ENCODE measurements at places on chromosomes 16 and 17.

GRCh38 chr16:60419859-60420258, 1616.4 kb downstream of the CDH8 start:
- DNase-seq = no peak

- DNase-seq = no peak
Measured at GRCh38 chr16:22091721-22092120, 620 bp upstream of the VWA3A start.

GRCh38 chr17:65115839-65116238, 21.3 kb upstream of the RGS9 start:
- no peak for DNase-seq

GRCh38 chr17:8041249-8041928, 2.5 kb downstream of the ALOX15B start:
- DNase-seq = peak; percentile 54

DNA sequence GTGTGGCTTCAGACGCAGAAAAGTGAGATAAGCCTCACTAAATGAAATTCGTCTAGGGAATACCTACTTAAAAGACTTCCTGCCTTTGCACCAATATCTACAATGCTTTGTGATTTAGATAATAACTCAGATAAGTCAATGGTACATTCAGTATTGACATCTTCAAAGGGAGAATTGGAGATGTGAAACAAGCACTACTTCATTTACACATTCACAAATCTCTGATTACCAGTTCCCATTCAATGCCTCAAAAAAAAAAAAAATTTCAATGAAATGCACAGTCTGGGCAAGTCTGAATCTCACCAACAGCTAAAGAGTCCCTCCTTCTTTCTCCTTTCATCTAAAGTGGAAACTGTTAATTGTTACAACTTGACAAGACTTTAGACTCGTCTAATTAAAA, 3.7 kb downstream of the PHF12 start:
- no peak for DNase-seq

DNA sequence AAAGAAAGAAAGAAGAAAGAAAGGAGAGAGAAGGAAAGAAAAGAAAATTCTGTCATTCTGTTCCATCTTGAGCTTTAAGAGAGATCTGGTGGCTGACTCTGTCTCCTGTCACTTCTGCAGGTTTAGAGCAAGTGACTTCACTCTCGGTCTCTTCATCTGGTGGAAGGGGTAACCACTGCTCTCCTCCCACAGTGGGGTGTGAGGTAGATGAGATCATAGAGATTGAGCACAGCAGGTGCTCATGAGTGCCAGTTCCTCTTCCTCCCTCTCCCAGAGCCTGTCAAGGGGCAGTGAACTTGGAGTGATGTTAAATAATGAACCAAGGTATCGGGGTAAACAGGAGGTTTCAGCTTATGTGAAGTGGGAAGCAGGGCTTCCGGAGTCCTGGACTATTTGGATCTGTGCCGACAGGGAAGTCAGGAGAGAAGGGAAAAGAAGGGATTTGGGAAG, 47.7 kb downstream of the BEAN1 start:
- peak; percentile 46 for DNase-seq

DNA sequence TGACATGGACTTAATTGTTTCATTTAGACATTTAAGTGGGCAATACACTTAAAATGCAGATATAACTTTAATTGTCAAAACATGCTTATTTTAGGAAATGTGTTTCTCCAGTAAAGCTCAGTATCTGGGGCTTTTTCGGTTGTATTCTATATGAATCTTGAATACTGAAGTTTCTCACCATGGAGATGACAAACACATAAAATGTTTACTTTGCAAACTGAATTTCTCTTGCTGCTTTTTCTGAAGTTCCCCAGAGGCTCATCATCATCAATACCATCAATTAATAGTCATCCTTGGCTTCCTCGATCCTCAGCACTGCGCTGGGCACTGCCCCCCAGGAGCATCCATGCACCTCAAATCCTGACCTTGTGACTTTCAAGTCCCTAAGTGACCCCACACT, 227.3 kb downstream of the WWOX start:
- no peak for DNase-seq

GRCh38 chr17:1628856-1629503, 346 bp upstream of the SLC43A2 start:
- DNase-seq = peak; percentile 91

DNA sequence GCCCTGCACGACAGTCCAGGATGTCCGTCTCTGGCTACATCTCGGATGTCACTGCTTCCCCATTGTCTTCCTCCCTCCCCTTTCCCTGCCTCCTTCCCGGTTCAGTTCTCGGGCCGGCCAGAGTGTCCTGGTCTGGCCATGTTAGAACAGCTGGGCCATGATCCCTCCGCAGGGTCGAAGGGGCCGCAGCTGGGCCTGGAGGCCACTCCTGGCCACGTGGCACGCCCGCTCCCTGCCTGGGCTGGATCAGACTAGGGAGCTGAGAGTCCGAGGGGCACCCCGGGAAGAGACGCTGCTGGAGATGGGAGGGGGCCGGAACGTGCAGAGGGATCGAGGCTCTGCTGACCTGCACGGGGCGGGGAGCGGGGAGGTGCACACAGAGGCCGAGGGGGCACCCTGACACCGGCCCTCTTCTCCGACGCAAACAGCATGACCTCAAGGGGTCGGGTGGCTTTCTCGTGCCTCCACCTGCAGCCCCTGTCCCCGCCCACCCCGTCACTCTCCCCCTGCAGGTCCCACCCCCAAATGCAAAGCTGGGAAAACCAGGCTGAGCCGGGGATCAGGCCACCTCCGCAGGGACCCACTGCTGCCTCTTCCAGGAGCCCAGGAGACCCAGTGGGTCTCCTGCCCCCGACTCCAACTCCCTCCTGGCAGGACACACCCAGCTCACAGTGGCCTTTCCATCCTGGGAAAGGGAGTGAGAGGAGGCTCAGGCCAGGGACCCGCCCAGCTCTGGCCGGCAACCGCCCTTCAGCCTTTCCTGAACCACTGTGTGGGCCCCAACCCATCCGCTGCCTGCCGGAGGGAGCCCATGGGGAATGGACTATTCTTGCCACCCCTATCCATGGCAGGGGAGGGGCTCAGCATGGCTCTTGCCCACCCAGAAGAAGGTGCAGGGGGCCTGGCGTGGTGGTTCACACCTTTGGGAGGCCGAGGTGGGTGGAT, 38.5 kb downstream of the CTU2 start:
- no peak for DNase-seq

- DNase-seq = no peak
Measured at GRCh38 chr16:11159282-11159681, 96.7 kb downstream of the SOCS1 start.

DNA sequence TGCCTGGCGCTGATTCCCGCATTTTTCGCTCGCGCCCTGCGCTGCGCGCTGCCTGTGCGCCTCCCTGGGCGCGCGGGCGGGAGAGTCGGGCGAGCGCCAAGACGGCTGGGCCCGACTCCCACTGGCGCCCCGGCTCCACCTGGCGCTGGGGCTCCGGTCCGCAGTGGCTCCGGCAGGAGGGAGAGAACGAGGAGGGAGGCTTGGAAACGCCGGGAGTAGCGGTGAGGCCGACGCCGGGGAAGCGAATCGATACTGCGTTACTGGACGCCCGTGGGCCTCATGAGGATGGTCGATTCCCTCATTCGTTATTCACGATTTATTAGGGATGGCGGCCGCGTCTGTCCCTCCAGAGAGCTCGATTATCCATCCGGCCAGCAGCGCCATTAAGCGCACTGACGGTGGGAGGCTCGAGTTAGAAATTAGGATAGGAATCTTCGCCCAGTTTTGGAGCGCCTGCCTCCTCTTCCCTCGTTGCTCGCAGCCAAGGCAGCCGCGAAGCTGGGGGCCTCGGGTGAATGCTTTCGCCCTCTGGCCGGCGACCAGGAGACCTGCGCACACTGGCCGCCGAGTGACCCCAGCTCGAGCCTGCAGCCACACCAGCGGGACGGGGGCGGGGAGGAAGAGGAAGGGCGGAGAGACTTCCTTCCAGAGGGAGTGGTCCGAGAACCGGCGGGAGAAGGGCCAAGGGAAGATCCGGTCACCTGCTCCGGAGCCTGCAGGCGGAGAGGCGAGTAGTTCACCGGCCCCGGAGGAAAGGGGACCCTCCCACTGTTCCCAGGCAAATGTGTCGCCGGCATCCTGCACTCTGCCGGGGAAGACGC, 1.3 kb upstream of the PCGF2 start:
- peak; percentile 38 for DNase-seq

GRCh38 chr16:53549970-53550690, 47.1 kb upstream of the AKTIP start:
- peak; percentile 71 for DNase-seq

GRCh38 chr16:56874800-56875199, 9.8 kb downstream of the SLC12A3 start:
- DNase-seq = no peak

DNA sequence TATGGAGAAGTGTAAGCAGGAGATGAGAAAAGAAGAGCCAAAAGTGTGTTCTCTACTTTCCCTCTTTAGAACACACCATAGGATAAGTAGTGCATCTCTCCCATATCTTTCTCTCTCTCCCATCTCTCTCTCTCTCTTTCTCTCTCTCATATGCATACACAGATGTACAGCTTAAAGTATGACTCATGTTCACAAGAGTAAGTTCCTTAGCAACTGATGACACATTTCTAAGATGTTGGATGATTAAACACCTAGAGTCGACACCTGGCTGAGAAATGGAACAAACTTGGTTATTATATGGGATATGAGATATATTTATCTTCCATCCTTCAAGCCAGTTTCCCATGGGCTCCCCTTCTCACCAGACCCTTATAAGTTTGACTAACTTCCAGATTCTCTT, 113.5 kb downstream of the TMEM132E start:
- DNase-seq = no peak

DNA sequence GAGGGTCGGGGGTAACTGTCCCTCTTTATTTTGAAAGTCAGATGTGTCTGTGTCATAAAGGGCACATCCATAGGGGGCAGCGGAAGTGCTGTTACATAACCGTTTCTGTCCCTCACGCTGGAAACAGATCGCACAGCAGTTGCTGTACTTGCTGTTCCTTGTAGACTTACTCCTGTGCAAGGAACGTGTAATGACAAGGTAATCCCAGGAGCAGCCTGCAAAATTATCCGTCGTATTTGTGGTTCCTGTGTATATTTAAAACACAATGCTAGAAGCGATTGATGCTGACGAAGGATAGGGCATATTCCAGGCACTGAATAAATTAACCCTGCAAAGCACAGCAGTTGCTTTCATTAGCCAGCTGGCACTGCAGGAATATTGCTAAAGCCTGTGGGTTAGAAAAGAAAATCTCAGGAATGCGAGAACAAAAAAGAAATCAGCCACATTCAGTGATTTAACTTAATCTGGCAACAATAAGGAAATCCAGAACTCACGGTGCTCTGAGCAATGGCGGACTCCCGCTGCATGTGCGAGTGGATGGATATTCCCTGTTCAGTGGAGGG, 76.2 kb downstream of the SPECC1 start:
- DNase-seq = no peak

GRCh38 chr17:8126491-8127066, 2.7 kb upstream of the HES7 start:
- DNase-seq = peak; percentile 37

- no peak for DNase-seq
Measured at GRCh38 chr16:79540825-79541595, 59.5 kb downstream of the MAF start.

DNA sequence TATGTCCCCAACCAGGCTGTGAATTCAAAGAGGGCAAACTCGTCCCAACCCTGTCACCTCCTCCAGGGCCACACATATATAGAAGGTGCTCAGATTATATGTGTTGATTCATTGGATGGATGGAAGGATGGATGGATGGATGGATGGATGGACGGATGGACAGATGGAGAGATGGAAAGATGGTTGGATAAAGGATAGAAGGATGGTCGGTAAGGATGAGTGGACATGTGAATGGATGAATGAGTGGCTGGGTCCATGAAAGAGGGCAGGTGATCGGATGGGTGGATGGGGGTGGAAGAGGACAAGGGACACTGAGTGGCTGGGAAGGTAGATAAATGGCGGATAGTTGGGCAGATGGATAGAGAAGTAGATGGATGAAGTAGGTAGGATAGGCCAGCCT, 30.1 kb downstream of the TRPV3 start:
- DNase-seq = no peak

- DNase-seq = no peak
Measured at GRCh38 chr17:38417210-38417951, 10.9 kb upstream of the ARHGAP23 start.

GRCh38 chr17:50347894-50348291, 2.0 kb downstream of the XYLT2 start:
- no peak for DNase-seq

- peak; percentile 8 for DNase-seq
Measured at GRCh38 chr16:50591800-50592771, 43.9 kb downstream of the NKD1 start.

- no peak for DNase-seq
Measured at GRCh38 chr16:82633964-82634600, 7.3 kb downstream of the CDH13 start.

DNA sequence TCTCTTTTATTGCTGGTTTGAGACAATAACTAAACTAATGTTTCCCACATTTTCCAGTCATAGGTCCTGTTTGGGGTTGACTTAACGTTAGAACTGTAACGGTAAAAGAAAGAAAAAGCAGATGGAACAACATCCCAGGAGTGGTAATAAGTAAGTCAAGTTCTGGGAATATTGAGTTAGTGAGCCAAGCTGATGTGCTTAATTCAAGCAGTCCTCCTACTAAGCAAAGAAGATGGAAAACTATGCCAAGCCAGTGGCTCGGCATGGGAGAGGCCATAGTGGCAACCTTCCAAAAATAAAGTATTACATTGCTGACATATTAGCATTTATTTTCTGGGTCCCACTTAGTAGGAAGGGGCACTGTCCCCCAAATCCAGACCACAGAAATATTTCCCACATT, 161.7 kb upstream of the CDH5 start:
- DNase-seq = no peak

GRCh38 chr16:3363793-3364192, 8.1 kb downstream of the OR2C1 start:
- no peak for DNase-seq

DNA sequence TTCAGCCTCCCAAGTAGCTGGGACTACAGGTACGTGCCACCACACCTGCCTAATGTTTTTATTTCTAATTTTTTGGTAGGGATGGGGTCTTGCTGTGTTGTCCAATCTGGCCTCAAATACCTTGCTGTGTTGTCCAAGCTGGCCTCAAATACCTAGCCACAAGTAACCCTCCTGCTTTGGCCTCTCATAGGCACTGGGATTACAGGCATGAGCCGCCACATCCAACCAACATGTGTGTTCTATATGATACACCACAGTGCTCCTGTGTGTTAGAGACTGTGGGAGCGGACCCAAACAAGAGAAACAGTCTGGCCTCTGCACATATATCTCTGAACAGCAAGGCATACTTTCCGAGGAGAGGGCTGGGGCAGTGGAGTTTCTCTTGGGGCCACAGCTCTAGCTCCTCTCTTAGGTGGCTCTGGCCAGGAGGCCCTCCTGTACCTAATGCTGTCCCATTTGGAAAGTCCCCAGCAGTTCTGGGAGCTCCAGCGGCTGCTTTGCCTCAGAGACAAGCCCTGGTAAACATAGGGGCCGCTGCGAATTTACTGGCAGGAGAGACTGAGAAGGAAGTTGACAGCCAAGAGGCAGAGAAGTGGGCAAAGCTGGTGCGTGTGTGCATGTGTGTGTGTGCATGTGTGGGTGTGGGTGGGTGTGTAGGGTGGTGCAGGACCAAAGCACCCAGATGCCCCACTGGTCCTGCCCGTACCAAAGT, 95.0 kb downstream of the RAB11FIP4 start:
- no peak for DNase-seq
